ENCODE measurements at places on chromosomes 4 and X. TPM values are rescaled to one million over a fixed set of nuclear protein-coding genes. Genes with fewer than 3 reads are reported as not detected.

Gene ODAPH
- polyA plus RNA-seq, result 0.16 TPM

Gene GNL3L
- polyA plus RNA-seq, result 18.8 TPM

Gene TECRL
- not detected for polyA plus RNA-seq

Gene STPG2
- polyA plus RNA-seq, result 0.53 TPM

Gene C4orf51
- not detected for polyA plus RNA-seq

Gene EGF
- 2.0 TPM for polyA plus RNA-seq

Gene ETDB
- polyA plus RNA-seq, result not detected

Gene TLR2
- 6.7 TPM for polyA plus RNA-seq

Gene GRIA2
- 0.82 TPM for polyA plus RNA-seq

Gene SORCS2
- 8.3 TPM for polyA plus RNA-seq

Gene STATH
- not detected for polyA plus RNA-seq

Gene RHOXF2
- polyA plus RNA-seq, result not detected

Gene LRAT
- 0.69 TPM for polyA plus RNA-seq

Gene ANXA3
- 52.1 TPM for polyA plus RNA-seq

Gene TBC1D8B
- 5.1 TPM for polyA plus RNA-seq

Gene KIF4A
- 22.6 TPM for polyA plus RNA-seq

Gene RS1
- polyA plus RNA-seq, result 0.14 TPM

Gene FABP2
- polyA plus RNA-seq, result 0.04 TPM

Gene SMIM10L2A
- 10.8 TPM for polyA plus RNA-seq

Gene F8A1
- polyA plus RNA-seq, result 23.9 TPM

Gene ITIH6
- 0.03 TPM for polyA plus RNA-seq

Gene HDX
- polyA plus RNA-seq, result 5.2 TPM

All from renal cortex interstitium (tissue), 15 donors.